ENCODE measurements at places on chromosomes 12 and 14.

- no peak for DNase-seq
These were observed 11.9 kb downstream of the DGLUCY start for GRCh38 chr14:91125801-91126200.

DNA sequence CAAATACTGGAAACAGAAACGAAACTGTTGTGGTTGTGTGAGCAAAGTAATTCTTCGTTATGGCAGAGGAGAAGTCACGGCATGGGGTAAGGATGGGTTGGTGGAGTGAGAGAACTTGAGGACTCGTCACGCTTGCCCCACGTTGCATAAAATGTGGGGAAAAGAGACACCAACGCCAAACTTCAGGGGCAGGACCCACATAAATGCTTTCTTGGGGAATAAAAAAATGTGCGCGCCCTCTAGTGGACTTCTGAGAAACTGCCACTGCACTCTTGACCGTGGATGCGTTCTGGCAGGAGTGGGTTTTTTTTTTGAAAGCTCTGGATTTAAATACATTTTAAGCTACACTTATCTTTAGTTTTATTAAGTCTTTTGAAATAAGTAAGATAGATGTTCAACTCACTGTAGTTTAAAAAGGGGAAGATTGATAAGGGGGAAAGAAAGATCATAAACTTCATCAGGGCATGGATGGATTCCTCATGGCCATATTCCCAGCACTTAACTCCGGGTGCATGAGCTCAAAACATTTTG, 4.1 kb upstream of the IGF1 start:
- no peak for DNase-seq

DNA sequence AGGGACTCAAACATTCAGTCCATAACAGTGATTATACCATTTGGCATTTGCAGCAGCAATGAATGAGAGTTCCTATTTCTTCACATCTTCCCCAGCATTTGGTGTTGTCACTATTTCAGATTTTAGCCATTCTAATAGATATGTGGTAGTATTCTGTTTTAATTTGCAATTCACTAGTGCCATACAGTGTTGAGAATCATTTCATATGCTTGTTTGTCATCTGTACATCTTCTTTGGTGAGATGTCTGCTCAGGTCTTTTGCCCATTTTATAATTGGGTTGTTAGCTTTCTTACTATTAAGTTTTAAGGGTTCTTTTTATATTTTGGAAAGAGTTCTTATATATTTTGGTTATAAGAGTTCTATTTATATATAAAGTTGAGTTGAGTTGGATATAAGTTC, 276.5 kb downstream of the FUT8 start:
- no peak for DNase-seq

- no peak for DNase-seq
These were observed 41.7 kb downstream of the TSPAN19 start for GRCh38 chr12:84994426-84994825.

DNA sequence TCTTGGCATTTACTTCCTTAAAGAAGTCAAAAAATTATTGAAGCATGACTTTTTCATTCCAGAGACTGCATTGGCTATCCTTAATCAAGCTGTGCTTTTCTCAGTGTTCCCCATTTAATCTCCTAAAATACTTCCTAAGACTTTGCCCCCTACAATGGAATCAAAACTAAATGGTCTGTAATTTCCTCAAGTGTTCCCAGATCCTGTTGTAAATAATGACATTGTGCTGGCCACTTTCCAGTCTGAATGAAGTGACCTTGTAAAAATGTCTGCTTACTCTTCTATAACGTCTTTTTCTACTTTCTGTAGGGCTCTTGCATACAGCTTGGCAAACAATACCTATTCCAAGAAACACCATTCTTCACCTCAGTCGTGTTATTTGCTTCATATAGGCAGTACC, 45.3 kb upstream of the MBIP start:
- DNase-seq = no peak

DNA sequence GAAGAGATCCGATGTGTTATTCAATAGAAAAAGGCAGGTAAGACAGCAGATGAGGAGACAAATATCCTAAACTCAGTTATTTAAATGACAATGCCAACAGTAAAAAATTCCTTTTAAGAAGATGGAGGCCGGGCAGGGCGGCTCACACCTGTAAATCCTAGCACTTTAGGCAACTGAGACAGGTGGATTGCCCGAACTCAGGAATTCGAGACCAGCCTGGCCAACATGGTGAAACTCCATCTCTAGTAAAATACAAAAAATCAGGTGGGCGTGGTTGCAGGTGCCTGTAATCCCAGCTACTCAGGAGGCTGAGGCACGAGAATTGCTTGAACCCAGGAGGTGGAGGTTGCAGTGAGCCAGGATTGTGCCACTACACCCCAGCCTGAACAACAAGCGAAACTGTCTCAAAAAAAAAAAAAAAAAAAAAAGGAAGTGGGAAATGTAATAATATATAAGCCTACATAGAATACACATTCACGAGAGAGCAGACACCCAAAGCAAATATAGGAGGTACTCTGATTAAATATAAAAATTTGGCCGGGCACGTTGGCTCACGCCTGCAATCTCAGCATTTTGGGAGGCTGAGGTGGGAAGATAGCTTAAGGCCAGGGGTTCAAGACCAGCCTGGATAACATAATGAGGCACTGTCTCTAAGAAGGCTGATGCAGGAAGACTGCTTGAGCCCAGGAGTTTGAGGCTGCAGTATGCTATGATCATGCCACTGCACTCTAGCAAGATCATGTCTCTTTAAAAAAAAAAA, 19.0 kb downstream of the CORO1C start:
- DNase-seq = no peak

GRCh38 chr14:76168531-76168930, 16.8 kb downstream of the GPATCH2L start:
- DNase-seq = no peak

GRCh38 chr12:52615912-52616311, 2.4 kb downstream of the KRT73 start:
- DNase-seq = no peak

GRCh38 chr14:95698287-95698686, 12.1 kb downstream of the TCL1B start:
- DNase-seq = no peak

DNA sequence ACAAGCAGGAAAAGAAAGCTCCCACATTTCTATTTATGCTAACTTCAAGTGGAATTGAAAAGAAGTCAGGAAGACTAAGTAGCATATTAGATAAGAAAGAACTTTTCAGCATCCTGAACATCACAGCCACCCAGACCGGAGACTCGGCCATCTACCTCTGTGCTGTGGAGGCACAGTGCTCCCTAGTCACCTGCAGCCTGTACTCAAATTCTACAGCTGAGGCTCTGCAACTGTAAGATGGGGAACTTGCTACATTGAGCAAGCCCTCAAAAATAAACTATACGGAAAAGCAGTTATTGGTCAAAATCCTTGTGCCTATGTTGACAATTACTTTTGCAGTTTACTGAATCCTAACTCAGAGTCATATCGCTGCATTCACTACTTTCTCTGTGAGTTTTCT, 361.9 kb downstream of the DAD1 start:
- no peak for DNase-seq

GRCh38 chr14:20956376-20956976, 1.2 kb downstream of the RNASE2 start:
- DNase-seq = no peak

DNA sequence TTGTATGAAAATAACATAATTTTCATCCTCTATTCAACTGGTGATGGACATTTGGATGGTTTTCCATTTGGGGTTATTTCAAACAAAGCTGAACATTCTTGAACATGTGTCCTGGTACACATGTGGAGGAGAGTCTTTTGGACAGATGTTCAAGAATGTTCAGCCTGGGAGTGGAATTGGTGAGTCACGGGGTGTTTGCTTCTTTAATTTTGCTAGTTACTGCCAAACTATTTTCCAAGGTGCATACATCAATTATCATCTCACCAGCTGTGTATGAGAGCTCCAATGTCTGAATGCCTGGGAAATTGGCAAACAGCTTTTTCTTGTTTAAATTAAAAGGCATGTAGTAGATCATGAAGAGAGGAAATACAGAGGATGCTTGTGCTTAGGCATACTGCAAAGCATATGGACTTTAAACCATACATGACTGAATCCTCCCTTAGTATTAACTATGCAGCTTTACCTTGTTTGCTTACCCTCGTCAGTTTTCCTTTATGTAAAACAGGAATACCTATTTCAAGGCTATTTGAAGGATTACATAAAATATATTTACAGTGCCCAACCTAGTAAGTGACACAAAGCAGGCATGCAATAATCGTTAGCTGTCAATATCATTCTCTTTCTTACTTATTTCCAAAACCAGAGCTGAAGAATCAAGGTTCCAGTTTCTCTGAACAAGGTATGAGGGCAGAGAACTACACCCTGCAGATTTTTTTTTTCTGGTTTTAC, 152.1 kb downstream of the ITPR2 start:
- DNase-seq = peak; percentile 76

- DNase-seq = no peak
These were observed 100.2 kb downstream of the TTC7B start for GRCh38 chr14:90715993-90716392.

DNA sequence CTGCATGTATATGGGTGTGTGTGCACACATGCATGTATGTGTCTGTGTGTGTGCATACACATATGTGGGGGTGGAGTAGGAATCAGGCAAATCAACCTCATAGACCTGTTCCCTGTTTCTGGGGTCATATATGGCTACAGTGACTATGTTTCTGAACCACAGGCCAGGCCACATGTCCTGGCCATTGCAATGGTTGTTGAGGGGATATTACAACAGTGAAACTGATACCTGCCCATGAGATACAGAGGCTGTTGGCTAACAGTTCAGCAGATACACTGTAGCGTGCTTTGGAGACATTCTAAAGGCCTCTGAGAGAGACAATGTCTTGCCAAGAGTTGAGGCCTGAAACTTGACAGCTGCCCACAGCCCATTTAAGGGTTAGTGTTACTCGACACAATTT, 47.3 kb upstream of the FOS start:
- no peak for DNase-seq

DNA sequence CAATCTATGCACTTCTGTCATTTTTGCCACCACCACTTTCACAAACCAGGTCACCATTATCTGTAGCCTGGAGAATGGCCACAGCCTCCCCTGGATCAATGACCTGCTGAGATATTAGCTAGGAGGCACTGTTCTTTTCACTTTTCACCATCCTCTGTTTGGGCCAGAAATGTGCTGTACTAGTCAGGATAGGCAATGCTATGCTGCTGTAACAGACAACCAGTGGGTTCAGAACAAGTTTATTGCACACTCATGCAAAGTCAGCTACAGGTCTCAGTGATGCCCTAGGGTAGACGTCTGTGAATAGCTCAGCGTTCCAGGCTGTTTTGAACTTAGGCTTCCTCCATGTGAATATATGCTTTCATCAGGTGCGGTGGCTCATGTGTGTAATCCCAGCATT, 231.5 kb downstream of the SUDS3 start:
- DNase-seq = no peak

GRCh38 chr12:109539508-109539907, 33.8 kb downstream of the MMAB start:
- DNase-seq = no peak

DNA sequence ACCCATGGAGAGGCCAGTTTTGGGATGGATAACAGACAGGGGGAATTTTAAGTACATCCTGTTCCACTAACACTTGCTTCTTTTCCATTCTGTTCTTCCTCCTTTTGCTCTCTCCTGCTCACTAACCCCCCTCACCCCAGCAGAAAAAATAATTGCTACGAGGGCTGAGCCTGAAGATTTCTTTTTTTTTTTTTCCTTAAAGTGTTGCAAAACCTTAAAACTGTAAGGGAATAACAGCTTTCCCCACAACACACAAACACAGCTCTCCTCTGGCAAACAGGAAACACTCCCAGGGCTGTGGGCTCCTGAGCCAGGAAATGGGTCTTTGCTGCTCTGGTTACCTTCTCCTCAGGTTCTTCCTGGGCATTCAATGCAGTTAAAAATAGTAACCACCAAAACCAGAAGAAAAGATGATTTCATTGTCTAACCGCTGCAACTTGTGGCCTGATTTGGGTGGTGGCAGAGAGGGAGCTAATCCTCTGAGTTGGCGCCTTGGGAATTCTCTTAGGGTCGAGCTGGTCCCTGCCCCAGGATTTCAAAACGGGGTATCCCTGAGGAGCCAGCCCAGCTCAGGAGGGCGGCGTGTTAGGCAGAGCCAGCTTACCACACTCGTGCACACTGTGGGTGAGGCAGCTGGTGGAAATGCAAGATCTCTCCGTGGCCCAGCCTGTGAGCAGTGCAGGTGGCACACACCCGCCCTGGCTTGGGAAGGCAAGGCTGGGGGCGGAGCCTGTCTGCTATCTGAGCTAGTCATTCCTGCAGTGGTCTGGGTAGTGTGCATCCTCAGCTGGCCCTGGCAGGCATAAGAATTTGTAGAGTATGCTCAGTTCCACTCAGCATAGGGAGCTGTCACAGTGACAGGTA, 17.1 kb upstream of the EMP1 start:
- no peak for DNase-seq

GRCh38 chr12:1173781-1174617, 183.0 kb downstream of the ERC1 start:
- no peak for DNase-seq

DNA sequence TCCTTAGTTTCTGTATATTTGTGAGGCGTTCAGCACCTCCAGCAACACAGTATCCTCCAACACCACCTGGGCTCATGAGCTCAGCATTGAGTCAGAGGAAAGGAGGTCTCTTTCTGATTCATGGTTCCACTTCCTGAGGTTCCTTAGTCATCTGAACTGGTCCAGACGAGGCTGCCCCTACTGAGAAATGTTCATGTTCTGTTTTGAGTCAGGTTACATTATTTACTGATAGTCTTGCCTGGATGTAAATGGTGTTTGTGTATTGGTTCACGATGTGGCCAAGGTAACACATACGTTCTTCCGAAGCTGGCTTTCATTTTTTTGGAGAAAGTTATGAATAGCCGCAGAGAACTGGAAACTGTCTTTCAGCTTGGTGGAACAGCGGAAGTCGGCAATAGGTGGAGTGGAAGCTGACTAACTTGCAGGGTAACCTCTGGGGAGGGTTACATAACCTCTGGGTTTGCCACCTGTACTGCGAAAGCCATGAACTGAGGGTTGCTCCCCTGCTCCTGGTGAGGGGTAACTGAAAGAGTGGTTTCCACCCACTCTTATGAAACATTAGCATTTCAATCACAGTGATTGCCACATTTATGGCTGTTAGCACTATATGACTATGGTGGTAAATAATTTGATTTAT, 42.2 kb upstream of the MANSC4 start:
- no peak for DNase-seq

- DNase-seq = no peak
These were observed 131.4 kb upstream of the CNTN1 start for GRCh38 chr12:40560848-40561247.

GRCh38 chr12:68565391-68565903, 45.3 kb upstream of the RAP1B start:
- DNase-seq = peak; percentile 85

DNA sequence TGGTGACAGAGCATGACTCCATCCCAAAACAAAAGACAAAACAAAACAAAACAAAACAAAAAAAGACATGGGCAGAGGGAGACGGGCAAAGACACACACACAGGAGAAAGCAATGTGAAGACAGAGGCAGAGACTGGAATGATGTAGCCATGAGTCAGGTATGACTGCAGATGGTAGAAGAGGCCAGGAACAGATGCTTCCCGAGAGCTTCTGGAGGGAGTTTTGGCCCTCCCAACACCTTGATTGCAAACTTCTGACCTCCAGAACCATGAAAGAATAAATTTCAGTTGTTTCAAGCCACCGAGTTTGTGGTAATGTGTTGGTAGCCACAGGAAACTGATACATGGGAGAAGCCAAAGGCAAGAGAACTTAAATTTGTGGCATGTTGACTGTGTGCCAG, 27.1 kb downstream of the VWF start:
- no peak for DNase-seq

- DNase-seq = no peak
These were observed 55.7 kb downstream of the NINJ2 start for GRCh38 chr12:607541-608001.

GRCh38 chr12:10279937-10280336, 27.7 kb upstream of the KLRD1 start:
- DNase-seq = no peak

Measured in fibroblast of skin of left biceps (primary cell).